ENCODE measurements at places on chromosomes 4 and X. TPM values are rescaled to one million over a fixed set of nuclear protein-coding genes. Genes with fewer than 3 reads are reported as not detected.

DNA sequence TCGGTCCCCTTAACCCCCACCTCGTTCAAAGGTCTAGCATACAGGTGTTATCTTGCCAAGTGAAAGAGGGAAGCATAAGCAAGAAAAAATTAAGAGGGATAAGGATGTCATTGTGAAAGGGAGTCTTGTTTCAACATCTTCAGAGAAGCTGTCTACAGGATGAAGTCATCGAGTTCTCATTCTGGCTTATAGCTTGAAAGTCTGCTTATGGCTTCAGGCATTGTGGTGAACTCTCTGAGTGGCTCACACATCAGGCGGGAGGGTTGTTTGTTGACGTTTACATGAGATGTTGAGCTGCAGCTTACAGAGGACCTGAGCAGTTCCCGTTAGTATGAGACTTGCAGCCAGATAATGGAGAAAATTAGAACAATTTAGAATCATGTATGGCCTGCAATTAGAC is 16.6 kb downstream of the MAGEA9B start:
- DNase-seq, result no peak

SLC6A14 gene
- 0.25 TPM for polyA plus RNA-seq

DNA sequence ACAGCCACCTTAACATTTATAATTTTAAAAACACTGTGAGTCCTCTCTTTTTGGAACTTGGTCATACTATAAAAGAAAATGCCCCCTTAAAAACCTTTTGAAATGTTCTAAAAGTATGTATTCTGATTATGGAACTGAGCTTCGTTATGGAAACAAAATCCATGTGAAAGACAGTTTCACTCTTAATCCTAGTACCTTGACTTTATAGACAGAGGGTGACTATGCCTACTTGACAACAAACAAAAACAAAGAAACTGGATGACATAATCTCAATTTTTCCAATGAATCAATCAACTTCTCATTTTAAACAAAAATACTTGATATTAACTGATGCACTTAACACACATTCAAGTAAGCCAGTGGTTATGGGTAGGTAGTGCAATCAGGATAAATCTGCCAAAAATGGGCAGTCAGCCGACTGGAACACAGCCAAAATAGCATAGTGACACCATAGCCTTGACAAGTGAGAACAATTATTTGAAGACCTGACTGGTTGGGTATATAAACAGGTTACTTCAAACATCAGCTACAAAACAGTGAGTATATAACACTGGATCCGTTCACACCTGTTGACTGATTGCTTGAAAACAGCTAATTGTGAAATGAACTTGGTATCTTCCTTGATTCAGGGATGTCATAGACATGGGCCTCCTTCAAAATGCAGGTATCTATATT is 265.5 kb downstream of the PPP3CA start:
- DNase-seq, result no peak

GRCh38 chr4:76943790-76944189 is 5.8 kb upstream of the SEPTIN11 start:
- DNase-seq, result no peak

DNA sequence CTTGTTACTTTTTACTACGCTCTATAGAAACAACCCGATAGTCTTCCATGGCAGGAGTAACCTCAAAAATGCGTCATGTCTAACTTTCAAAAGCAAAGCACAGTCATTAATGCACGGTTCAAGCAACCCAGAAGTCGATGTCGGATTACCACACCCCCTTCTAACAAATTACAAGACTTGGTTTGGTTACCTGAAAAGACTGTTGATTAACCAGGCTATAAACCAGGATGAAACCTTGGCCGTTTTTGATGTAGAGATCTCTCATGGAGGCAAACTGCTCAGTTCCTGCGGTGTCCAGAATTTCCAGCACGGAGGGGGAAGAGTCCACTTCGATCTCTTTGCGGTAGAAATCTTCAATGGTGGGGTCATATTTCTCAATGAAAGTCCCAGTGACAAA is 2.4 kb downstream of the RAP2C start:
- no peak for DNase-seq

- no peak for DNase-seq
These were observed 25.7 kb upstream of the RP2 start for GRCh38 chrX:46811121-46811520.

GRCh38 chr4:176841711-176842112 is 49.0 kb upstream of the VEGFC start:
- DNase-seq, result no peak

DNA sequence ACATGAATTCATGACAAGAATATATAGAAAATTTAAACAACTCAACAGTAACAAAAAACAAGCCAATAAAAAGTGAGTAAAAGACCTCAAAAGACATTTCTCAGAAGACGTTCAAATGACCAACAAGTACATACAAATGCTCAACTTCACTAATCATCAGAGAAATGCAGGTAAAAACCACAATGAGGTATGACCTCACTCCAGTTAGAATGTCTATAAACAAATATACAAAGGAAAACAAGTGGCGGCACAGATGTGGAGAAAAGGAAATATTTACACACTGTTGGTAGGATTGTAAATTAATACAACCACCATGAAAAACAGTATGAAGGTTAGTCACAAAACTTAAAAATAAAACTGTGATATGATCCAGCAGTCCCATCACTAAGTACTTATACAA is 1033.1 kb downstream of the RAPGEF2 start:
- no peak for DNase-seq

SYTL5 gene
- polyA plus RNA-seq, result 3.6 TPM

- DNase-seq, result peak; percentile 7
These were observed 29.0 kb downstream of the PDHA1 start for GRCh38 chrX:19372547-19373331.

VCX gene
- not detected for polyA plus RNA-seq

F11 gene
- polyA plus RNA-seq, result 5.1 TPM

- no peak for DNase-seq
These were observed 234.8 kb downstream of the COL25A1 start for GRCh38 chr4:109067508-109068235.

GRCh38 chr4:55089916-55090315 is 35.5 kb downstream of the KDR start:
- DNase-seq, result no peak

DNA sequence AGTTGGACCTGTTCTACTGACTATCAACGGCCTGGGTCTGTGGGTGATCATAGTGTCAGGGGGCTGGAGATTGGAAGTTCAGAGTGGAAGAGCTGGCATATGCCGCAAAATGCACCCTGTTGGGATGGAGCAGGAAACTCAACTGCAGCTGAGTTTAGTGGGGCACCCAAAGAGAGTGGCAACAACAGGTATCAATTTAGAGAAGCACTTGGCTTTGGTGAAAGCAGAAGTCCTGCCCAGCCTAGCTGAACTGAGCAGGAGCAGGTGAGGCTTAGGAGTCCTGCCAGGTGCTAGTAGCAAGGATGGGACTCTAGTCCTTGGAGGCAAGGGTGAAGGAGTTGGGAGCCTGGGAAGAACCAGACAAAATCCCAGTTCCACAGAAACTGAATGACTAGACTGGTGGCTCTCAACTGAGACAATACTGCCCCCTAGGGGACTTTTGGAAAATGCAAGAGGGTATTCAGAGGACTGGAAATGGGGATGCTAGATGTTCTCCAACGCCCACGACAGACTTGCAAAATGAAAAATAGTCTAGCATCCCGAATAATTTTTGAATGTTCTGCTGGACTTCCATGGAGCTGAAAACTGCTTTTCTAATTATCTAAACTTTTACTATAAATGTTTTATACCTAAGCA is 49.4 kb downstream of the RTL9 start:
- DNase-seq, result peak; percentile 49

DNA sequence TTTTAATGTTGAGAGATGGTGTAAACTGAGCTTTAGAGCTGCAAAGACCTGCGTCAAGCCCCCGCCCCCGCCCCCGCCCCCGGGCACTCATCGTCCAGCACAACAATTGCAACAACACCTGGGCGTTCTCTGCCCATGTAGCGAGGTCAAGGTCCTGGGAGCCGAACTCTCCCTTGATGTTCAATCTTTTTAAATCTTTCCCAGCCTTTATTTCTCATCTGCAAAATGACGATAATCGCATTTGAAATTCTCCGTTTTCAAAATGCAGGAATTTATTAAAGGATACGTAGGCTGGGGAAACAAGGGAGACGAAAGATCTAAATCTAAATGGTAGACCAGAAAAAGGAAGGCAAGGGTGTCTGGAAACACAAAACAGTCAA is 648 bp upstream of the MSMO1 start:
- peak; percentile 83 for DNase-seq

PPP1R2C gene
- not detected for polyA plus RNA-seq
